GM23338 (cell line): ENCODE measurements at places on chromosomes 11 and 22. TPM values are rescaled to one million over a fixed set of nuclear protein-coding genes. Genes with fewer than 3 reads are reported as not detected.

- peaks cover 8% of the 10 kb centered on the region for H3K4me1 ChIP-seq
- no peaks in the 10 kb centered on the region for H3K27me3 ChIP-seq
- DNase-seq = no peak
These were observed 2.1 kb upstream of the PSMA1 start for GRCh38 chr11:14522245-14522644.

- H3K27me3 ChIP-seq = no peaks in the 10 kb centered on the region
- DNase-seq = no peak
- H3K27ac ChIP-seq = no peak overlapping the region
- H3K36me3 ChIP-seq = no peaks in the 10 kb centered on the region
- no peaks in the 10 kb centered on the region for H3K4me1 ChIP-seq
These were observed 24.1 kb upstream of the GRAMD4 start for GRCh38 chr22:46596032-46596441.

GRCh38 chr11:13440100-13440855 lies 22.7 kb downstream of the BTBD10 start:
- peaks cover 36% of the 10 kb centered on the region for H3K4me1 ChIP-seq
- peak overlapping the region; percentile 28 for H3K4me3 ChIP-seq
- DNase-seq = peak; percentile 54
- 0 out of 2 replicates have a peak overlapping the region, but pooled peaks have one; percentile 1 for H3K27ac ChIP-seq
- H3K36me3 ChIP-seq = no peaks in the 10 kb centered on the region

DNA sequence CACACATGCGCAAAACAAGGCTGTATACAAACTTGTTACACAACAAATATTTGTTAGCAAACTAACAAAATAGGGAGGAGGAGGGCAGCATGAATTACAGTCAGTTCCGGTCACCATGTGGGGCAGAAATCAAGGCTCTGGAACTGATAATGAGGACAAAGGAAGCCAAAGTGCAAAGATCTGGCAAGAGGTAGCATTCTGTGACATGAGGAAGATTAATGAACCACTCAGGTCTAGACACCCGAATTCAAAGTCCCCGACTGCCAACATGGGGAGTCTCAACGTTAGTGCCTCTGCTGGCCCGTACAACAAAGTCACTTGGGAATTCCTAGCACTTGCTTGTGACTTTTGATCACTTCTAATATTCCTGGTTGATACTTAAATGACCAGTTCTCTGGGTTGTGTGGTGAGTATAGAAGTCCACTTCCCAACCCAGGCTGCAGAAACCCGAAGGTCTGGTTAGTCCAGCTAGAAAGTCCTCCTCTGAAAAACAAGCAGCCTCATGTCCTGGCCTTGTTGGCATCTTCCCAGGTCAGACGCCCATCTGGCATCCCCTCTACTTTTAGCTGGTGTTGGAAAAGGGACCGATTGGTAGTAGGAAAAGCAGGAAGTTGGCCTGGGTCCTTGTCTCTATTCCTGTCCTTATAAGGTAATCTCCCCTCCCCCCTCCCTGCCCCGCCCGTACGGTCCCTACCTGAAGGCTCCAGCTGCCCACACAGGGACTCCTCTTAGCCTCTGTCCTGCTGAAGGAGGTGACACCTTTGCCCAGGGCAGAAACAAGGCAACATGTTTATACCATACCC lies 1.6 kb downstream of the SUN2 start:
- peaks cover 14% of the 10 kb centered on the region; the same call in 1 of the 2 replicates for H3K27me3 ChIP-seq
- no peaks in the 10 kb centered on the region for H3K36me3 ChIP-seq
- H3K4me1 ChIP-seq = peaks cover 21% of the 10 kb centered on the region; the same call in 1 of the 2 replicates
- H3K4me3 ChIP-seq = peak overlapping the region; percentile 77
- H3K27ac ChIP-seq = no peak overlapping the region

- H3K36me3 ChIP-seq = peaks cover 19% of the 10 kb centered on the region; the same call in 1 of the 2 replicates
- no peak overlapping the region for H3K4me3 ChIP-seq
- no peak overlapping the region for H3K27ac ChIP-seq
- H3K4me1 ChIP-seq = no peaks in the 10 kb centered on the region
These were observed 42.8 kb upstream of the ALKBH3 start for GRCh38 chr11:43837879-43838278.

- H3K4me3 ChIP-seq = peak overlapping the region; percentile 98
- H3K4me1 ChIP-seq = peaks cover 9% of the 10 kb centered on the region
- H3K27ac ChIP-seq = peak overlapping the region; percentile 88
- no peaks in the 10 kb centered on the region for H3K36me3 ChIP-seq
These were observed 516 bp downstream of the NEU3 start for GRCh38 chr11:74989260-74989638.

- DNase-seq = no peak
- H3K4me1 ChIP-seq = peaks cover 13% of the 10 kb centered on the region
- no peaks in the 10 kb centered on the region for H3K36me3 ChIP-seq
- no peak within 1 kb of the TSS for H3K27ac ChIP-seq
- H3K27me3 ChIP-seq = peaks cover 41% of the 10 kb centered on the region
These were observed at the start of gene CSF2RB for GRCh38 chr22:36913427-36914389. Gene CSF2RB (plus strand): TSS chr22:36913628. CDS start chr22:36922208, 8,580 bp downstream.

DNA sequence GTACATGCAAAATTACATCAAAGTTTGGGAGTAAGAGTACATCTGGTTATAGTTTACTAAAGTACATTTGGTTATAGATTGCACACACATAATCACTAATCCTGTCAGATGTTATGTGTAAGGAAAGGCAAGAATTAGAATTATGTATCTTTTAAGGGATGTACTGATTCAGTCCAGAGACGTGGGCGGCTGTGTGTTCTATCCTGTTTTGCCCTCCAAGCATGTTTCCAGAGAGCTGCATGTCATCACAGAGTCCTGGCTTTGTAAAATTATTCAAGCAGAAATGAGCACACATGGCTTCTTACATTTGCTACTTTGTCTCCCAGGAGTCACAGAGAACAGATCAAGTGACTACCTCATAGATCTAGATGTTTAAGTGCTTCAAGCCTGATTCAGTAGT lies 33.2 kb upstream of the CEP126 start:
- no peaks in the 10 kb centered on the region for H3K27me3 ChIP-seq
- H3K27ac ChIP-seq = no peak overlapping the region
- H3K4me3 ChIP-seq = no peak overlapping the region
- H3K4me1 ChIP-seq = no peaks in the 10 kb centered on the region
- H3K36me3 ChIP-seq = no peaks in the 10 kb centered on the region

- peaks cover 5% of the 10 kb centered on the region; the same call in 1 of the 2 replicates for H3K36me3 ChIP-seq
- H3K4me1 ChIP-seq = peaks cover 3% of the 10 kb centered on the region
- no peak overlapping the region for H3K4me3 ChIP-seq
- DNase-seq = peak; percentile 73
- no peak overlapping the region for H3K27ac ChIP-seq
- H3K27me3 ChIP-seq = no peaks in the 10 kb centered on the region
These were observed 50.1 kb downstream of the FBLN1 start for GRCh38 chr22:45552580-45553350.

DNA sequence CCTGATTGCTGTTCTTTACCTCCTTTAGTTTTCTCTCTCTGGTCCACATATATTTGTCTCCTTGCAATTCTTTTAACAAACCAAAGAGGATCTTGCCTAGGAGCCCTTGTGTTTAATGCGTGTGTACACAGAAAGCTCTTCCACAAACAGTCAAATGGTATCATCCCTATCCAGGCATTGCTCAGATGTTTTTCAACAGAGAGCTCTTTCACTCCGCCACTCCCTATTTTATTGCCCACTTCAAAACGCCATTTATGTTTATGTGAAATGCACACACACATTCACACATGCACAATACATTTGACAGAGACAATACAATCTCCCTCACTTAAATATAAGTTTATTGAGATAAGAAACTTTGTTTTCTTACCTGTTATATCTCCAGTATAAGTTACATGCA lies 4.7 kb downstream of the OR5AP2 start:
- H3K27ac ChIP-seq = no peak overlapping the region
- H3K36me3 ChIP-seq = no peaks in the 10 kb centered on the region
- no peak for DNase-seq
- no peaks in the 10 kb centered on the region for H3K4me1 ChIP-seq
- no peak overlapping the region for H3K4me3 ChIP-seq

DNA sequence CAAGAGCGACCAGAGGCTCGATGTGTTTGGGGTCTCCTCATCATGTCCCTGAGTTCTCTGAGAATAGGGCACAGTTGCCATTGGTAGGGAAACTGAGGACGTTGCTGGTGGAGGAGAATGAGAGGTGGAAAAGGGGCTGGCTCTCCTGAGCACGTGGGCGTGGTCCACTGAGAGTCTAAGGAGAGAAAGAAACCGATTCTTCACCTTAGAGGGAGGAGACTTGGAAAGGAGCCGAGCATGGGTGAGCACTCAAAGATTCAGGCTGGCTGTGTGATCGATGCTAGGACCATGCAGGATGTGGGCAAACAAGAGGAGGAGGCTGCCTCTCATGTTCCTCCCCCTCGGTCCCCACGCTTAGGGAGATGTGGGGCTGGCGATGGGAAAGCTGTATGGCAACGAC lies 19.8 kb upstream of the TLCD5 start:
- no peak overlapping the region for H3K27ac ChIP-seq
- no peak for DNase-seq
- H3K27me3 ChIP-seq = no peaks in the 10 kb centered on the region
- no peaks in the 10 kb centered on the region for H3K36me3 ChIP-seq

- H3K4me3 ChIP-seq = no peak overlapping the region
- no peak overlapping the region for H3K27ac ChIP-seq
- H3K4me1 ChIP-seq = peaks cover 39% of the 10 kb centered on the region
- H3K36me3 ChIP-seq = no peaks in the 10 kb centered on the region
- H3K27me3 ChIP-seq = peaks cover 28% of the 10 kb centered on the region
These were observed 36.6 kb upstream of the CREB3L1 start for GRCh38 chr11:46240861-46241260.

DNA sequence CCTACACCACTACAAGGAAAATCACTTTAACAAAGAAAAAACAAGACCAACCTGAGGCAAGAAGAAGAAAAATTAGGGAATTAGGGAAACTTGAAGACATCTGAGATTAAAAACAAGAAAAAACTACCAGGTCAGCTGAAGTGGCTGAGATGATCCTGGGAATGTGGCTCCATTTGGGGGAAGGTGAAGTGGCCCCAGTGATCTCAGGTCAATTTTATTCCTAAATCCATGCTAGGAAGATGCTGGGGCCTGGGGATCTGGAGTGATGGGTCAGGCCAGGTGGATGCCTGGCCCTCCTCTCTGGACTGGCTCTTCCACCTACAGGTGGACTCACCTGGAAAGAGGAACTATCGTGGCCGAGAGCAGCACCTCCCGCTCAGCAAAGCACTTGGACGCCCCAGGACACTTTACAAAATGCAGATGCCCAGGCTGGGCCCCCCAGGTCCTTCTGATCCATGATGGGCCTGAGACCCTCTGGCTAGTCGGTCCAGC lies 6.7 kb downstream of the TOP3B start:
- H3K27me3 ChIP-seq = no peaks in the 10 kb centered on the region
- H3K27ac ChIP-seq = no peak overlapping the region
- H3K4me3 ChIP-seq = no peak overlapping the region
- peaks cover 3% of the 10 kb centered on the region; the same call in 1 of the 2 replicates for H3K36me3 ChIP-seq
- H3K4me1 ChIP-seq = no peaks in the 10 kb centered on the region

- H3K4me3 ChIP-seq = no peak overlapping the region
- no peaks in the 10 kb centered on the region for H3K4me1 ChIP-seq
- no peak for DNase-seq
These were observed 9.8 kb downstream of the CD82 start for GRCh38 chr11:44575288-44575672.

GRCh38 chr11:114342476-114342875 lies 46.3 kb downstream of the NNMT start:
- no peaks in the 10 kb centered on the region for H3K4me1 ChIP-seq
- H3K36me3 ChIP-seq = no peaks in the 10 kb centered on the region
- no peak for DNase-seq
- H3K27me3 ChIP-seq = no peaks in the 10 kb centered on the region
- no peak overlapping the region for H3K4me3 ChIP-seq
- no peak overlapping the region for H3K27ac ChIP-seq

DNA sequence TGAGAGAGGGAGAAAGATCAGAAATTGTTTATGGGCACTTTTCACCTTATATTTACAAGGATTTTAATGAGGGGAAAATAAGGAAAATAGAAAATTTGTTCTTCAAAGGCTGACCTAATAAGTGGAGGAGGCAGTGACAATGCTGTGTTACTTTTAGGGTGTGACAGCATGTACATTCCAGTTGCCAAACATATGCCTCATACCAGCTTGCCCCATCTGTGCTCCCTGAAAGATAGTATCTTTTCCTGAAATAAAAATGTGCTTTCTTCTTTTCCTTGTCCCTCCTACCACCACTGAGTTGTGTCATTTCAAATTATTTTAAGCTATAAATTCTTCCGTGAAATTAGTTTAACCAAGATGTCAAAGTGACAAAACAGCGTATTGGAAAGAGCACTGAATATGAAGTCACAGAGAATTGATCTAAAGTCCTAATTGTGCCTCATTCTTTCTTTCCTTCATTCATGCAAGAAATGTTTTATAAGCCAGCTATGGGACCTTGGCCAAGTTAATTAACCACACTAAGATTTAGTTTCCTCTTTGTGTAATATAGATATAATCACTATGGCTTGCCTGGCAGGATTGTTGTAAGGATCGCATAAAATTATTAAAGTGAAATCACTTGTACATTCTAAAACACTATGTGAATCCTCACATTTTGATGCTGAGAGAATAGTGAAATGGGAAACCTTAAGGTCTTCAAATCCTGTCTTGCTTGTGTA lies 1307.5 kb upstream of the TENM4 start:
- no peak overlapping the region for H3K4me3 ChIP-seq
- no peak overlapping the region for H3K27ac ChIP-seq
- H3K4me1 ChIP-seq = peaks cover 11% of the 10 kb centered on the region
- no peaks in the 10 kb centered on the region for H3K36me3 ChIP-seq

DNA sequence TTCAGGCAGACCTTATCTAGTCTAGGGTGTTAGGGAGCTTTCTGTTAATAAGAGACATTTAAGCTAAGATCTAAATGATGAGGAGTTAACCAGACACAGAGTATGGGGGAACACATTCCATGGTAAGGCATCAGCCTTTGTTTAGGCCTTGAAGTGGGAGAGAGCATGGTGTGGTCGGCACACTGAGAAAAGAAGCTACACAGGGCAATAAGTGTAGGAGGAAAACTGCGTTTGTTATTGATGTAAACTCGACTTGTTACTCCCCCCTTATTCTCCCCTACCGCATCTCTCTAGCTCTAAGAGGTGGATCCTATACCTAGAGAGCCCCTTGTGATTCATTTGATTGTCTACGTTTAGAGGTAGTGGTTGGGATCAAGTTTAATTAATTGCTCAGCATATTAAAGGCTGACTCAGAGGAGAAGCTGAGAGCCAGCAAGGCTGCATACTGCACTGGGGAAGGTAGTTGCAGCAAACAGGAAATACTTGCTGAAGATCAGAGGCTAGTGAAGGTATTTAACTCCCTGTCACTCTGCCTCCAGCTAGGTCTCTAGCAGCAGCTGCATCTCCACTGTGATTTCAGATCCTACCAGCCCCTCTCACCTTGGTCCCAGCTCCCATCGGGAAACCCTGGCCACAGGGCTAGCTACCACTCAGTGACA lies 86.8 kb upstream of the TEAD1 start:
- H3K27me3 ChIP-seq = 0 out of 2 replicates have a peak, but pooled peaks cover 10% of the 10 kb centered on the region
- no peak overlapping the region for H3K27ac ChIP-seq
- DNase-seq = peak; percentile 79
- H3K4me3 ChIP-seq = no peak overlapping the region
- H3K4me1 ChIP-seq = peaks cover 7% of the 10 kb centered on the region
- H3K36me3 ChIP-seq = no peaks in the 10 kb centered on the region

RNF26 gene
- total RNA-seq = 53.6 and 58.3 TPM in 2 replicates

CCDC179 gene
- total RNA-seq = not detected in 2 replicates

LDHAL6A gene
- 0.59 TPM in 1 of 2 replicates, not detected in the other for total RNA-seq

OR4C6 gene
- total RNA-seq = not detected in 2 replicates

MS4A6E gene
- total RNA-seq = not detected in 2 replicates

SLC29A2 gene
- total RNA-seq = 26.3 and 31.1 TPM in 2 replicates
